Naive B cell (primary cell): ENCODE measurements at places on chromosomes 7 and 10.

DNA sequence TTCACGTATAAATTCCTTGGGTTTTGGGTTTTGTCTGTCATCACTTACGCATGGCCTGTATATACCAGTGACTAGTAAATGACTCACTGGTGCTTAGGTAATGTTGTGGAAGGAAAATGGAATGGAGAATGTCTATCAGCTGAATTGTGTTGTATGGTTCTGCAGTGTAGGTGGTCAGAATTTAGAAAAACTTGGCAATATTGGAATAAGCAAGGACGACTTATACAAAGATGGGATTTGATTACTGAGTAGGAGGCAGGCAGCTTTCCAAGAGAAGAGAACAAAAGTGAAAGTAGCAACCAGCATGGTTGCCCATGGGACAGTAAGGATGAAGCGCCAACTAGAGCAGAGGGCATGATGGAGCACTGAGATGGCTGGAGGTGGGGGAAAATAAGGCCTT lies 168.6 kb upstream of the CSTF2T start:
- no peak for DNase-seq

DNA sequence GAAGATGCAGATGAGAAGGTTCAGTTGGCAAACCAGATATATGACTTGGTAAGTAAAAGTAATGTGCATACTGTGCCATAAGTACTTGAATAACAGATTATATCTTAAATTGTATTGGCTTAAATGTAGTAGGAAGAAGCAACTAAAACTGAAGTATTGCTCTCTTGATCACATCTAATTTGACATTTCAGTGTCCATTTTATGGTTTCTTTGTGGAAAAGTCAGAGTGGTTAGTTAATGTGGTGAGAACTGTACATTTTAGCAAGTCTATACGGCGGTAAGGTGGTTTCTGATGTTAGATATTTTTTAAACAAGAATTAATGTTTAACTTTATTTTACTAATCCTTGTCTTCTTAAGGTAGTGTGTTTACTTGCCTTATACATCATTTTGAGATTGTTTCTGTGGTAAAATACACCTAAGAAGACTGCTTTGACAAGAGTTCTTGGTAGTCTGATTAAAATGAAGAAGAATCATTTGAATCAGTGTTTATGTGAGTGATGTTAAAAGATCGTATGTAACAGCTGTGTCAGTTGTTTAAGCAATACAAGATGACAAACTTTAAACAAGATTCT lies 5.1 kb downstream of the ING3 start:
- DNase-seq = no peak

- DNase-seq = no peak
Measured at GRCh38 chr7:159117366-159118196, 27.1 kb downstream of the VIPR2 start.

- DNase-seq = no peak
Measured at GRCh38 chr7:102389810-102390209, 6.4 kb upstream of the PRKRIP1 start.

DNA sequence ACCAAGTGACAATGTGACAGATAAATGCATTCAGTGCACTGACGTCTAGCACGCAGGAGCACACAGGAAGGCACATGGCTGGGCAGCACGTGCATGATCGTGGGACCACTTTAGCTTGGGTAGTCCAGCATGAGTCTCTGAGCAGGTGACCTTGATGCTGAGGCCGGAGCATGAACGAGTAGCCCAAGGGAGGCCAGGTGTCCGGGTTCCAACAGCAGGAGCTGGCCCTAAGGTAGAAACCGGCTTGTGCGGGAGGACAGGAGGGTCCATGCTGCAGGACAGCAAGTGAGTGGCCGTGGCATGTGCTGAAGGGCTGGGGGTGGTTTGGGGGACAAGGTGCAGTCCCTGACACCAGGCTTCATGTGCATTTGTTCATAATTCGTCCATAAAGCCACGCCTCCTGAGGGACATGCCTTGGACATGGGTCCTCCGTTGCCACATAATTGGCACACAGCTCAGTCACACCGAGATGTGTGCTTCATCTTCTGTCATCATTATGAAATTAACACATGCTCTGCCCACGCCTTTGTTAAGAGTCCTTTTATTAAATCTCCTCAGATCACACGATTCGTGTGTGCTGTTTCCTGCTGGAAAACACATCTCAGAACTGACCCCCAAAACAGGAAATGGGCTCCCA lies 3.1 kb upstream of the STK32C start:
- no peak for DNase-seq

DNA sequence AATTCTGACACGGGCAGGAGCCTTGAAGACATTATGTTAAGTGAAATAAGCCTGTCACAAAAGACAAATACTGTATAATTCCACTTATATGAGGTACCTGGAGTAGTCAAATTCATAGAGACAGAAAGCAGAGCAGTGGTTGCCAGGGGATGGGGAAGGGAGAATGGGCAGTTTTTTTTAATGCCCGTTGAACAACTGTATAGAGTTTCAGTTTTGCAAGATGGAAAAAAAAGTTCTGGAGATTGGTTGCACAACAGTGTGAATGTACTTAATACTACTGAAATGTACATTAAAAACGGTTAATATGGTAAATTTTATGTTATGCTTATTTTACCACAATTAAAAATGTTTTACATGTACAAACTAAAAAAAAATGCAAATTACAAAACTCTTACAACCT lies 63.6 kb upstream of the EFCAB10 start:
- DNase-seq = no peak

- DNase-seq = no peak
Measured at GRCh38 chr10:24469993-24470392, 253.7 kb downstream of the ARHGAP21 start.

GRCh38 chr10:5996696-5997095 lies 19.4 kb upstream of the IL15RA start:
- no peak for DNase-seq

DNA sequence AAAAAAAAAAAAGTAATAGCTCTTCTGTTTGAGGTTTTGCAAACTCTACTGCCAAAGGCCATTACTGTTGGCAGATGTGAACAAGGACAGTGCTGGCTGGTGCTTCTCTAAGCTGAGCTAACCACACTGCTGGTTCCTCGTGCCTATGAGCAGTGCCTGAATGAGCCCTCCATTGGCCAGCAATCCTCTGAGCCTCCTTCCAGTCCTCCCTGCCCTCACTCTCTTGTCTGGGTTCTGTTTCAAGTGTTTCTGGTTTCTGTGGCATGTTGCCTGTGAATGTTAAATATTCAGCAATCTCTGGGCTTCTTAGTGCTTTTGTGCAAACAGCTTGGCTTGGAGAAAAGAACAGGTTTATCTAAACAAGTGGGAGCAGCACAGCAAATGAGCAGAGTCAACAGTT lies 161.3 kb upstream of the AUTS2 start:
- DNase-seq = no peak

GRCh38 chr10:89360157-89360556 lies 17.7 kb upstream of the IFIT1B start:
- no peak for DNase-seq

DNA sequence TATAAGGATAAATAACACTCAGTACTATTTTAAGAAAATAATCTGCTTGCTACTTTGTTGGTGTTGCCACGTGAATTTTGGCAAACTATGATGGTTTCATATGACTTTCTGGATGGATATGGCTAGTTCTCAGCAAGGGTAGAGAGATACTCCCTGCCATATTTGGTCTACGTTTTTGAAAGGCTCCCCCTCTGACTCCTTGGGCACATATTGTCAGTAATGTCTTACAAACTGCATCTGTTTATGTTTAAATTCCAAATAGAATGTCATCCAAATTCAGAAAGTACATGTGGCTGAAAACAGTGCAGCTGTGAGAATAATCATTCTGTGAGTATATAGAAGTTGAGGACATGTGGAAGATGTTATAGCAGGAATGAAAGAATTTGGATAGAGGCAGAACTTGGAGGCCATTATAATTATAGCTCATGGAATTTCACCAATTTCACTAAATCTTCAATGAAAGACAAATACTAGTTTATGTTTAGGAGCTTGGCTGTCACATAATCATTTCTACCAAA lies 107.8 kb downstream of the SRI start:
- no peak for DNase-seq

DNA sequence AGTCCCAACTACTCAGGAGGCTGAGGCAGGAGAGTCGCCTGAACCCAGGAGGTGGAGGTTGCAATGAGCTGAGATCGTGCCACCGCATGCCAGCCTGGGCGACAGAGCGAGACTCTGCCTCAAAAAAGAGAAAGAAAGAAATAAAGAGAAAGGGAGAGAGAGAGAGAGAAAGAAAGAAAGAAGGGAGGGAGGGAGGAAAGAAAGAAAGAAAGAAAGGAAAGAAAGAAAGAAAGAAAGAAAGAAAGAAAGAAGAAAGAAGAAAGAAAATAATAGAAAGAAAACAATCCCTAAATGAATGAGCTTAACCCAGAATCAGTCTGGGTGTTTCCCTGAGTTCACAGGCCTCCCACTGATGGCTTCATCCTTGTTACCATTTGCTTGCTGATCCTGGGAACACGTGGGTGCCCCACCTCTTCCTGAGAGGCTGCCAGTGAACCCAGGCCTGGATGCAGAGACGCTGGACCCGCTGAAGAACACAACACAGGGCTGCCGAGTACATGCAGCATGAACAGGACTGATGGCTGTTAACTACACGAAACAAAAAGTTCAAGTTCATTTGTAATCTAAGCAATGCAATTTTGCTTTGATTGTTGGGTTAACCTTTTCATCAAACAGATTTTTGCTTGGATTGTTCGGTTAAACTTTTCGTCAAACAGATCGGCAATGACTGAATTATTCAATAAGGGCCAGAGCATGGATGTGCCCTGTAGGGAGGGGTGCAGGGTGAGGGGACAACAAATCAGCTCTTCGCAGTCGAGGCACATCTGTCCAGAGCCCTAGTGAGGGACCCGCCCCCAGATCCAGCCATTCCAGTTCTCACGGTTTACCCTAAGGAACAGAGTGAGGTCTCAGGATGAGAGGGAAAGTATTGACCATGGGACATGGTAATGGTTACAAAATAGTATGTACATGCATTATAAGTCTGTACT lies 11.5 kb downstream of the NPFFR1 start:
- no peak for DNase-seq

DNA sequence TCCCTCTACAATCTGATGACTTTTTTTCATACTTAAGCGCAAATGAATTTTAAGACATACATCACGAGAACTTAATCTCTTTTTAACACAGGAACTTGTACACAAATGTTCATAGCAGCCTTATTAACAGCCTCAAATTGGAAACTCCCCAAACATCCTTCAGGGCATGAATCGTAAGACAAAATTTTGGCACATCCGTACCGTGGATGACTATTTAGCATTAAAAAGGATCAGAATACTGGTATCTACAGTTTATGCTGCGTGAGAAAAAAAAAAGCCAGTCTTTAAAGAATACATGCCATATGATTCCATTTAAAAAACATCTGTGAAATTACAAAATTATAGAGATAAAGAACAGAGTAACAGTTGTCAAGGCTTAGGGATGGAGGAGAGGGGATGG lies 46.8 kb downstream of the PDE1C start:
- DNase-seq = no peak

GRCh38 chr7:3432911-3433310 lies 131.9 kb downstream of the SDK1 start:
- no peak for DNase-seq

GRCh38 chr7:44175730-44176129 lies 13.5 kb downstream of the GCK start:
- no peak for DNase-seq

- no peak for DNase-seq
Measured at GRCh38 chr10:100769481-100769880, 24.1 kb downstream of the PAX2 start.

DNA sequence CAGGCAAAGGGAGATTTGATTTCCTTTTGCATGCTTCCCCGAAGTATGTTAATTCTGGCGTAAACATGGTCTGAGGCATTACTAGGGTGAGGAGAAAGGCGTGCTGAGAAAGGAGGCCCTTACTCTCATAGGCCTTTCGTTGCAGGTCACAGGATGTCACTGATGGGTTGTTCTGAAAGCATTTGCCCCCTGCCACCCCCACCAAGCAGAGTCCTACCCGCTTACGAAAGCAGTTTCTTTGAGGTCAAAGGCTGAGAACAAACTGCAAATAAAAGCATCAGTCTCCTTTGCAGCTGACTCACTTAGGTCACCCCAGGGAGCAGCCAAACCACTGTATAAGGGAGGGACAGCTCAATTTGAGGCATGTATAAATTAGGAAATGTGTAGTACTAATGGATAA lies 57.1 kb downstream of the BPGM start:
- no peak for DNase-seq

DNA sequence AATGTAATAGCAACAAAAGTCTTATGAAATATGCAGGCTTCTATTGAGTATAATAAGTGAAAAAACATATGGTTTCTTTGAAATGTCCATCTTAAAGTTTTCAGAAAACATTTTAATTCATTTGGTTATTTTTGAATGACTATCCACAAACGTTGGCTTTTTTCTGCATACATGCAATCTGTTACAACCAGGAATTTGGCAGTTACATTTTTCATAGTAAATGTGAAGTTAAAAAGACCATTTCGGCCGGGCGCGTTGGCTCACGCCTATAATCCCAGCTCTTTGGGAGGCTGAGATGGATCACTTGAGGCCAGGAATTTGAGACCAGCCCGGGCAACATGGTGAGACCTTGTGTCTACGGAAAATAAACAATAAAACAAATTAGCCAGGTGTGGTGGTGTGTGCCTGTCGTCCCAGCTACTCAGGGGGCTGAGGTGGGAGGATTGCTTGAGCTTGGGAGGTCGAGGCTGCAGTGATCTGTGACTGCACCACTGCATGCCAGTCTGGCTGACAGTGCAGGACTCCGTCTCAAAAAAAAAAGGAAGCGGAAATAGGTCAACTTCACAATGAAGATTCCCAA lies 73.9 kb upstream of the NMT2 start:
- no peak for DNase-seq

GRCh38 chr7:132759482-132760243 lies 183.4 kb upstream of the PLXNA4 start:
- DNase-seq = no peak

GRCh38 chr10:20797290-20797689 lies 99.8 kb downstream of the NEBL start:
- DNase-seq = no peak

DNA sequence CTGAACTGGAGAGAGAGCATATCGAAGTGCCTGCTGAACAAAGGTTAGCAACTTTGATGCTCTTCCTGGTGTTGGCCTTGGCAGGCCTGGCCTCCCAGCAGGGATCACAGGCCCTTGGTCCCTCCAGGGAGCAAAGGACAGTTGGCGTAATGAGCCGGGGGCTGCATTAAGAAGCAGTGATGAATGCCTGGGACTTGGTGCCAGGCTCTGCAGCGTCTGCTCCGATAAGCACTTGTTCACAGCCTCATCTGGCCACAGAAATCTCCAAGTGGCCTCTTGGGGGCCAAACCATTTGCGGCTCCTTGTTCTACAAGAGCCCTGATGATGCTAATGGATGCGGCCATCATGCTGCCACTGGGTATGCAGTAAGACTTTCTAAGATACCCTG lies 31.8 kb downstream of the CRHR2 start:
- DNase-seq = no peak

DNA sequence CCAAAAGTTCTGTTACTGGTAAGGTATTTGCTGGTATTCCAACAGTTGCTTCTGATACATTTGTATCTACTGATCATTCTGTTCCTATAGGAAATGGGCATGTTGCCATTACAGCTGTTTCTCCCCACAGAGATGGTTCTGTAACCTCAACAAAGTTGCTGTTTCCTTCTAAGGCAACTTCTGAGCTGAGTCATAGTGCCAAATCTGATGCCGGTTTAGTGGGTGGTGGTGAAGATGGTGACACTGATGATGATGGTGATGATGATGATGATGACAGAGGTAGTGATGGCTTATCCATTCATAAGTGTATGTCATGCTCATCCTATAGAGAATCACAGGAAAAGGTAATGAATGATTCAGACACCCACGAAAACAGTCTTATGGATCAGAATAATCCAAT lies 131.0 kb downstream of the AASS start:
- no peak for DNase-seq
